ENCODE measurements at places on chromosomes 12 and 14. TPM values are rescaled to one million over a fixed set of nuclear protein-coding genes. Genes with fewer than 3 reads are reported as not detected.

Gene LEMD3
- 23.3 TPM for total RNA-seq

Gene HNRNPA1
- total RNA-seq = 737 TPM

GRCh38 chr12:45994736-45995135 is 4.4 kb upstream of the SCAF11 start:
- ATAC-seq = no peak

DNA sequence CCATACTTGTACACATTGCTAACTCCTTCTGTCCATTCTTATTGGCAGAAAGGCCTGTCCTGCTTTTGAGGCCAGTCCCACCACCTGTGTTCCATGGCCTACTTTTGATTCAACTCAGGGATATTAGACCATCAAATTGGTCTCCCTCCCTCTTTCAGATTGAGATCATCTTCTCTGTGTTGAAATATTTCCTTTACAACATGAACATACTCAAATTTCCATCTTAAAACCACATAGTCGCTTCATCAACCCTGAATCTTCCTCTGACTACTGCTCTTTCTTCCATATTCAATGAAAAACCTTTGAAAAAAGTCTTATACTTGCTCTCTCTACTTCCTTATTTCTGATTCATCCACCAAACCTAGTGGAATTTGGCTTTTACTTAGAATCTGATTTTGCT is 34.9 kb downstream of the TRMT5 start:
- no peak for ATAC-seq

Gene EDDM3A
- 0.33 TPM for total RNA-seq

- peak; percentile 57 for ATAC-seq
Measured at GRCh38 chr12:121033625-121034349, 5.3 kb downstream of the OASL start.

- no peak for ATAC-seq
Measured at GRCh38 chr12:100661300-100661951, 87.9 kb downstream of the GAS2L3 start.

DNA sequence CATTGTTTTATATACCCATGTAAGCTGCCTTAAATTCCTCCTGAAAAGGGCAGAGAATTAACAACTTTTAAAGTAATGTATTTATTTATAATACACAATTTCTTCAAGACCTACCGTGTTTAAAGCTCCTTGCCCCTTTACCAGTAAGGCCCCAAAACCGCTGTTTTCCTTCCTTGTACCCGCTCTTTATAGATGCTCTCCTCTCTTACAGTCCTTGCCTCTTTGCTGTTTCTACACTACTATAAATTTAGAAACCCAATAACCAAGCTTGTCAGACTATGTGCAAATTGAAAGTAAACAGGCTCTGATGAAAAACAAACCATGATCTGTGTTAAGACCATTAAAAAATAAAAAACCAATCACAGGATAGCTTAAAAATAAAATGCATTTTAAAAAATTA is 3.9 kb downstream of the MPHOSPH9 start:
- ATAC-seq = no peak

GRCh38 chr12:106601496-106601895 is 18.7 kb downstream of the RFX4 start:
- peak; percentile 58 for ATAC-seq

GRCh38 chr12:126807312-126807865 is 1459.6 kb upstream of the TMEM132C start:
- no peak for ATAC-seq

Gene INHBC
- 0.23 TPM for total RNA-seq

- no peak for ATAC-seq
Measured at GRCh38 chr14:31881531-31882310, 195.4 kb upstream of the ARHGAP5 start.

Gene OAS2
- 2.9 TPM for total RNA-seq

- peak; percentile 12 for ATAC-seq
Measured at GRCh38 chr12:97560350-97560749, 97.7 kb downstream of the RMST start.

GRCh38 chr12:15787778-15788177 is 1.4 kb downstream of the EPS8 start:
- ATAC-seq = no peak

Measured in motor neuron (in vitro differentiated cells).